GM23248 (cell line): ENCODE measurements at places on chromosomes 6 and 20. TPM values are rescaled to one million over a fixed set of nuclear protein-coding genes. Genes with fewer than 3 reads are reported as not detected.
A peak's percentile ranks its signal among the peaks of the same experiment; 100 is the strongest.

The GJA10 gene
- total RNA-seq: not detected in 2 replicates

The LAMA2 gene
- total RNA-seq: 31.1 and 33.6 TPM in 2 replicates

DNA sequence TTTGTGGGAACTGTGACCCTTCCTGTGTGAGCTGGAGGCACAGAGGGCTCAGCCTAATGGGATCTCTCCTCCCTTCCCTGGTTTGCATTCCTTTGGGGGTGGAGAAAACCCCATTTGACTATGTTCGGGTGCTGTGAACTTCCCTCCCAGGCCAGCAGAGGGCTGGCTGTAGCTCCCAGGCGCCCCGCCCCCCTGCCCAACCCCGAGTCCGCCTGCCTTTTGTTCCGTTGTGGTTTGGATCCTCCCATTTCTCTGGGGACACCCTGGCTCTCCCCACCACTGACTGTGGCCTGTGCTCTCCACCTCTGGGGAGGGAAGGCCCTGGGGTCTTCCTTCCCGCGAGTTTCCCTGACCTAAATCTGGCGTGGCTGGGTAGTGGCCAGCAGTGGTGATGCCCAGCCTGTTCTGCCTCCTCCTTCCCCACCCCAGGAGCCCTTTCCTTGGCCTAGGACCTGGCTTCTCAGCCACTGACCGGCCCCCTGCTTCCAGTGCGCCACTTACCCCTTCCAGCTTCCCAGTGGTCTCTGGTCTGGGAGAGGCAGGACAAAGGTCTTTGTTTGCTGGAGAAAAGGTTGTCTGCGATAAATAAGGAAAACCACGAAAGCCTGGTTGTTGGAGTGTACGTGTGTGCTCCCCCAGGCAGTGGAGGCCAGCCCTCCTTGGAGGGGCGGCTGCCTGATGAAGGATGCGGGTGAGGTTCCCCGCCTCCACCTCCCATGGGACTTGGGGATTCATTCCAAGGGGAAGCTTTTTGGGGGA lies 4.9 kb downstream of the VEGFA start:
- DNase-seq: peak; percentile 89

- peak; percentile 38 for DNase-seq
Observed at GRCh38 chr6:159720708-159721107, 6.6 kb upstream of the WTAP start.

GRCh38 chr6:16238963-16239797 lies 793 bp downstream of the GMPR start:
- DNase-seq: peak; percentile 65

The FOXO3 gene
- total RNA-seq: 35.7 and 36.6 TPM in 2 replicates

The B3GAT2 gene
- not detected in 2 replicates for total RNA-seq

DNA sequence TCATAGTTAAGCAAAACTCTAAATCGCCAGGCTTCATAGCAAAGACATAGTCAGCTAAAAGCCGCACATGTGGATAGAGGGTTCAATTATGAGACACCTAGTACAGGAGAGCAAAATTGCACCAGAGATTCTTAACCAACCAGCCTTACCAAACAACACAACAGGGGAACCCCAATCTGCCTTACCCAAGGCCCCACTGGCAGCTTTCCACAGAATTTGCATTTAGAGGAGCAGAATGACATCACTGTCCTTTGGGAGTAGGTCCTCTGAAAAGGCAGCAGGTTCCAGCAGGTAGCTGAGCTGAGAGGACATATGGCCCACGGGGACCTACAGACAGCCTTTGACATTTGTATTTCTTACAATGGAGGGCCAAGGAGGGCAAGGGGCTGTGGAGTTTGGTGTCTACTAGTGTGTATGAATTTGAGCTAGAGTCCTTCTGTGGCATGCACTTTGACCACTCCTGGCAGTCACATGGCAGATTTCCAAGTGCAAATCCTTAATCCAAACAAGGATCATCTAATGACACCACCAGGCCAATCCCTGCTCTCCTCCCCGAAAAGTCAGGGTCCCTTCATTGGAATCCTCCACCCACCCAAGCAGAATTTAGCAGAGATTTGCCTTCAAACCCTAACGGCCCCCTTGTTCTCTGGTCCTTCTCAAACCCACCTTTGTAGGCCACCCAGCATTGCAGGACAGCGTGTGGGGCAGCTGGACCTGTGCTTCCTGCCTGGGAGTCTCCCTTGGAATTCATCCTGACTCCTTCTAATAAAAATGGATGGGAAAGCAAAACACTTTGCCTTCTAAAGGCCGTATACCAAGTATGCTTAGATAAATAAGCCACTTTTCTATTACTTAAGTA lies 171.2 kb upstream of the SUPT3H start:
- DNase-seq: no peak

The ECHDC1 gene
- total RNA-seq: 60.8 and 115 TPM in 2 replicates

The MICB gene
- total RNA-seq: 4.1 and 4.9 TPM in 2 replicates
